ENCODE measurements at places on chromosomes 5 and 9. TPM values are rescaled to one million over a fixed set of nuclear protein-coding genes. Genes with fewer than 3 reads are reported as not detected.

Gene SLC6A3
- total RNA-seq = not detected

Gene AQP3
- total RNA-seq = 9.6 TPM

Gene ARL15
- total RNA-seq = 6.9 TPM

Gene GFRA3
- total RNA-seq = not detected

Gene GAS1
- not detected for total RNA-seq
